Psoas muscle (tissue), 8 donors: ENCODE measurements at places on chromosomes 5 and 9. TPM values are rescaled to one million over a fixed set of nuclear protein-coding genes. Genes with fewer than 3 reads are reported as not detected.

GRCh38 chr9:110303133-110303532, 34.5 kb downstream of the TXNDC8 start:
- DNase-seq: no peak

DNA sequence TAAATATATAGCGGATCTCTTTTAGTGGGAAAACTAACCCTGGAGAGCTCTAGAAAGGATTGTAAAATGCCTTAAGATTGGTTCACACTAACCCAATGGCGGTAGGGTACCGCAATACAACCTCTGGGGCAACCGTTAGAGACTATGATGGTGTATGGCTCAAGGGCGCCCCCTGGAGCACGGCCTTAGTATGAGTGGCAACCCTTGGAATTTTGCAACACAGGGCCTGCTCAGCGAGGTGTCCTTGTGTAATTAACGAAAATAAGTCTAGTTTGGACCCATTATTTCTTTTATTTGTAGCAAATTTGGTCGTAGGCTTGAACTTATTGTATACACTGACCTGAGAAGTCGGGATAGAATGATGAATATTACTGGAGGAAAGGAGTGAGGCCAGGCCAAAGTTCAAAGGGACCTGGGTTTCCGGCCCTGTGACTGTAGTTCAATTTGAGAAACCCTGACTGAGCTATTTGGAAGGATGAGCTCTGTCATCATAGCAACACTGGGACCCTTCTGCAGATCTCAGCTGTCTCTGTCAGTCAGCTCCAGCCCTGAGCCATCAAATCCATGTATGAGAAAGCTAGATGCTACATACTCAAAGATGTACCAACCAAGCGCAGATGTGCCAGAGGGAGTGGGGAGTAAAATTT, 54.8 kb downstream of the CAMK4 start:
- peak; percentile 60 for DNase-seq

GRCh38 chr9:78685471-78685870, 388.5 kb downstream of the PSAT1 start:
- DNase-seq: no peak

DNA sequence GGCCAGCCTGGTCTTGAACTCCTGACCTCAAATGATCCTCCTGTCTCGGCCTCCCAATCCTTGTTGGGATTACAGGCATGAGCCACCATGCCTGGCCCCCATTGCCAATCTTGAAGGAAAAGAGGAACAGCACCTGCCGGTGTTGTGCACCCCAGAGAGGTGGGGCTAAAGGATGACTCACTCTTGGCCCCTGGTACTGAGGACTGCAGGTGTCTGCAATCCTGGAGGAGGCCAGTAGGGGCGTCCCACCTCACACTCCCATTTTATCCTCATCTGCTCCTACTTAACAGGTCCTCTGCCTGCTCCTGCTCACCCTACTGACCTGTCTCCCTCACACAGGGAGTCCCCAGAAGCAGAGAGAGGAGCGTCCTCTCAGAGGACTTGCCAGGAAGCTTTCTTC, 390.4 kb downstream of the ARHGEF28 start:
- no peak for DNase-seq

DNA sequence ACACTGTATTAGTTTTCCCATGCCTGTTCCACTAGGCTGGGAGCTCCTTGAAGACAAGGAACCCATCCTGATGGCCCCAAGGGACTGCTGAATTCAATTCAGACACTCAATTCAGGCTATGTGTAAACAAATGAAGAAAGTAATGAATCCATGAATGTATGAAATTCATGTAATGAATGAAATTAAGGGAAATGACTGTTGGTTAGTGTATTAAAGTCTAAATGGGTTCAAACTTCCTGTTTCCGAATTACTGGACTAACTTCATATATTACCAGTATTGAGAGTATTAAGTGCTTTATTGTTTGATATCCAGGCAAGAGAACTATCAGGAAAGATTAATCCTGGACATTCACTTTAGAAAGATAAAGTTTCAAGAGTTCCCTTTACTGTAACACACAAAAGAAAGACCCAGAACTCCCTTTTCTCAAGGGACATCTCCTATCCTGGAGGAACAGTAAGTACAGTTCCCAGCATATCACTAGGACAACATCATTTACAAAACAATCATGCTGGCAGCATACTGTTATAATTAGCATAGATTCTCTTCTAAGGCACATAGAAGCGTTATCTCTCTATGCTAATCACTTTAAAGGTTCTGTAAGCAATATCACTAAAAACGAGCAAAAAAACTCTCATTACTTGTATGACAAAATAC, 28.5 kb upstream of the IFNK start:
- DNase-seq: no peak

GRCh38 chr5:123208668-123209501, 119.8 kb downstream of the PRDM6 start:
- no peak for DNase-seq

- peak; percentile 85 for DNase-seq
Observed at GRCh38 chr9:70111042-70111602, 67.5 kb downstream of the MAMDC2 start.

- DNase-seq: no peak
Observed at GRCh38 chr5:61933787-61934626, 372.0 kb upstream of the KIF2A start.

IL13 gene
- total RNA-seq: not detected

SPATA9 gene
- total RNA-seq: not detected

GBGT1 gene
- total RNA-seq: 4.4 TPM

TMEM252 gene
- not detected for total RNA-seq

SNCB gene
- 0.91 TPM for total RNA-seq

GRM6 gene
- not detected for total RNA-seq

HEMGN gene
- not detected for total RNA-seq

RASGEF1C gene
- total RNA-seq: not detected

ZFP37 gene
- 0.54 TPM for total RNA-seq

CFAP90 gene
- total RNA-seq: not detected
